Omental fat pad (tissue), 4 donors: ENCODE measurements at places on chromosomes 6 and 20. TPM values are rescaled to one million over a fixed set of nuclear protein-coding genes. Genes with fewer than 3 reads are reported as not detected.

GRCh38 chr20:25049261-25050060 lies 8.5 kb downstream of the ACSS1 start:
- DNase-seq: no peak

DNA sequence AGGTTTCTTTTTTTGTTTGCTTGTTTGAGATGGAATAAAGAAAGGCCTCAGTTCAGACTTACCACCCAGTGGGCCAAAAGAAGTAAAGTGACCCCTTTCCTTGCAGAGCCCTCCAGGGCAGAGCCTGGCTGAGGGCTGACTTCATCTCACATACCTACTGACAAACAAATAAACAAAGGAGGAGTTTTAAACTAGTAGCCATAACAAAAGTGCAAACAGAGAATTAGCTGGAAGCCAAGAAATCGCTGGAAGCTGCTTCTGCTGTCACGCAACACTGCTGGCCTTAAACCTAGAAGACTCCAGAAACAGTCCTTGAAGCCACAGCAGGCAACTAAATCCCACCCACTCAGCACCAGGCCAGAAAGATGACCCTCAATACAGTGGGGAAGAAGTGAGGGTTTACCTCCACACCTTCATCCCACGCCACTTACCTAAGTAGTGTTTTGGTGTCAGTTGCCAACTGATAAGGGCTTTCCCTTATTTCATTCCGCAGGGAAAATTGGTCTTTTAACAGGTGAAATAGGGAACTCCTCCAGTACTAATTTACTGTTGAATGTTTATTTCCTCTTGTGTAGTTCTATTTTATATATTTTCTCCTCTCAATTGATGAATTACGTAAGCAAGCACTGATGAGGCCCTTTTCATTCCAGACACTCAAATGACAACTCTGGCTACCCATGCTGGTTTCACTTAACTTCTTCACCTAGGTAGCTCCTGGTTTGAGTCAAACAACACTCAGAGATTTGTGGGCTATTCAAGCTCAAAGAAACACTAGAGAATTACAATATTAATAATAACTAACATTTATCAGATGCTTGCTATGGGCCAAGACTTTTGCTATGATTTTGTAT lies 46.2 kb downstream of the EDN1 start:
- no peak for DNase-seq

DNA sequence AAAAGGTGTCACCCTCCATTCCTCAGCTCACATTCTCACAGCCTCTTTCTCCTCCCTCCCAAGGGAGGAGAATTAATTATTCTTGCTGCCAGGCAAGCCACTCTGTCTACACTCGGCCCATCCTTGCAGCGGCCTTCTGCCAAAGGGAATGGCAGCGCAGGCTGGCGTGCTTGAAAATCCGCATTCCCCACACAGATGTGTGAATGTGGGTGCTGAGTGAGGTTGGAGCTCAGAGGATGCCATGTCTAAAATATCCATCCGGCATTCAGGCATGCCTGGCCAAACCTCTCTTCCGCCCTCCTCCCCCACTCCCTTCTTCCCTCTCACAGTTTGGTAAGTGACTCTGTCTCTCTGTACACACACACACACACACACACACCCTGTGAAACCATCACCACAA lies 27.7 kb downstream of the PNPLA1 start:
- DNase-seq: no peak

GRCh38 chr20:48823476-48823875 lies 4.3 kb downstream of the PREX1 start:
- no peak for DNase-seq

DNA sequence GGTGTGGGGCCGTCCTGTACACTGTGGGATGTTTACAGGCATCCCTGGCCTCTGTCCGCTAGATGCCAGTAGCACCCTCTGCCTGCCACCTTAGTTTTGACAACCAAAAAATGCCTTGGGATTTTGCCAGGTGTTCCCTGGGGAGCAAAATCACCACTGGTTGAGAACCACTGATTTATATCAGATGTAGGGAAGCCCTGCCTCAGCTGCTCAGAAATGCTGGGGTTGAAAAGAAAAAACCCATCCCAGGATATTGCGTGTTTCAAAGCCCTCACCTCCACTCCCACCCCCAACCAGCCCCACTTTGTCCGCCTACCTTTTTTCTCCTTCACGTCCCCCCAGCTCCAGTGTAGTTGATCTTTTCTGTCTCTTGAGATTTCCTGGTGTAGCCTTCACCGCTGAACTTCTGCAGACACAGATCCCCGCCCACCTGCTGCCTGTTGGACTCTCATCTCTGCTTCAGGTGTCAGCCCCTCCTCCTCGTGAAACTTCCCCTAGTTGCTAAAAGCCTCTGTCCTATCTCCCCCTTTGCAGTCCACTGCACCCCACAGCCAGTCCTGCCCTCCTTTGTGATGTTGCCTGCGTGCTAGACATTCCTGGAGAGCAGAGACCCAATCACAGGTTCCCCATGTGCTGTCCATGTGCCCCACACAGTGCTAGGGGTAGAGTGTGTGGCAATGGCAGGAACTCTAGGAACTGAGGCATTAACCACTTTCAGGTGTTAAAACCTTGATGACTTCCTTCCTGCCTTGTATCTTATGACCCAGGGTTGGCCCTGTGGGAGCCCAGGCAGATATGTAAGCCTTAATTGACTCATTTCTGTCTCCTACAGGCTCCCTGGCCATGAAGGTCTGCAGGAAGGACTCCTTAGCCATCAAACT lies 98.9 kb downstream of the TBC1D7 start:
- DNase-seq: no peak

DNA sequence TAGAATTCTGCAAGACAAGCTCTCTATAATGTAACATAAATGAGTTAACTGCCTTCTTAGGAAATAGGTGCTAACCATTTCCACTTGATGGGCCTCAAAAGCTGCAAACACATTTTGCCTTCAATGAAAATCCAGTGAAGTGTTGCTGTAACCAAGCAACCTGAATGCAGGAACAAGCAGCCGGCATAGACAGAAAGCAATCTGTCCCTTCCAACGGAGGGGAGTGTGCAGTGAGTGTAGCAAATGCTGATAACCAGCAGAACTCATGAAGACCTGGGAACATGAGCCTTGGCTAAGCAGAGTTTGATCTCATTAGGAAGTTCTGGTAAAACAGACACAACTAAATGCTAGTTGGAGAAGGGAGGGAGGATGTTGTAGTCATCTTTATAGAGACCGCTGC lies 697.8 kb downstream of the KIF16B start:
- DNase-seq: no peak

DNA sequence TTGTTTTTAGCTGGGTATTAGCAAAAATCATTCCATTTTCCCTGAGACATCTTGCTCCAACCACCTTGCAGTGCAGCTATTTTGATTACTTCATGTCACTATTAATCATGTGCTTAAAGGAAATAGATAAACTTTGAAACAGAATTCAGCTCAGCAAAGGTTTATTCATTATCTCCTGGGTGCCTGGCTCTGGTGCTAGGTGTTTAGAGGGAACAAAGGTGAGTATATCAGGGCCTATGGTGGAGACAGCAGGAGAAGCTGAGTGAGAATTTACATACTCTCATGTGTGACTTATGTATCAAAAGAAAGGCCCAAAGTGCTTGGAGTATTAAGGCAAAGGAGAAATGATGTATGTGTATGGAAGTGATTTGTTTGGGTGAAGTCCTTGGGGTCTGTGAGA lies 63.8 kb upstream of the BMP2 start:
- no peak for DNase-seq

- DNase-seq: no peak
Measured at GRCh38 chr6:32112431-32112980, 3.4 kb upstream of the TNXB start.

GRCh38 chr6:30483677-30484279 lies 5.5 kb upstream of the HLA-E start:
- no peak for DNase-seq

DNA sequence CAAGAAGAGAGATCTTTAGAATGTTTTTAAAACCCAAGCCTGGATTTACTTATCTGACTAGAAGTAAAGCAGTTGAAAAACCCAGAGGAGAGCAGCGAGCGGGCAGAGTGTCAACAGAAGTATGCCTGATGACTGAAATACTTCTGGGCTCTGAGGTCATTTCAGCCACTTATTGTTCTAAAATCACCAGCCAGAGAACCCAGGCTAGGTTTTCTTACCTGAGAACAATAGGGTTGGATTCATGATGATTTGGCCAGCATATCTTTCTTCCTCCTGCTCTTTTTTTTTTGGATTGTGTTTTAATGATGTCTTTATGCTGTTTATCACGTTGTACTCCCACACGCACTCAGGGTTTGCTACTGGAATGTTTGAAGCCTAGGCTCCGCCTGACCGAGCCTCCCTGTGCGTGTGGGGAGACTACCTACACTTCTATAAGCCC lies 63.0 kb upstream of the KIF25 start:
- DNase-seq: no peak

GRCh38 chr20:5215672-5216304 lies 89.0 kb downstream of the CDS2 start:
- no peak for DNase-seq

GRCh38 chr6:40630051-40630450 lies 42.9 kb upstream of the LRFN2 start:
- DNase-seq: no peak

GRCh38 chr6:35742842-35743241 lies 6.0 kb downstream of the ARMC12 start:
- no peak for DNase-seq

DNA sequence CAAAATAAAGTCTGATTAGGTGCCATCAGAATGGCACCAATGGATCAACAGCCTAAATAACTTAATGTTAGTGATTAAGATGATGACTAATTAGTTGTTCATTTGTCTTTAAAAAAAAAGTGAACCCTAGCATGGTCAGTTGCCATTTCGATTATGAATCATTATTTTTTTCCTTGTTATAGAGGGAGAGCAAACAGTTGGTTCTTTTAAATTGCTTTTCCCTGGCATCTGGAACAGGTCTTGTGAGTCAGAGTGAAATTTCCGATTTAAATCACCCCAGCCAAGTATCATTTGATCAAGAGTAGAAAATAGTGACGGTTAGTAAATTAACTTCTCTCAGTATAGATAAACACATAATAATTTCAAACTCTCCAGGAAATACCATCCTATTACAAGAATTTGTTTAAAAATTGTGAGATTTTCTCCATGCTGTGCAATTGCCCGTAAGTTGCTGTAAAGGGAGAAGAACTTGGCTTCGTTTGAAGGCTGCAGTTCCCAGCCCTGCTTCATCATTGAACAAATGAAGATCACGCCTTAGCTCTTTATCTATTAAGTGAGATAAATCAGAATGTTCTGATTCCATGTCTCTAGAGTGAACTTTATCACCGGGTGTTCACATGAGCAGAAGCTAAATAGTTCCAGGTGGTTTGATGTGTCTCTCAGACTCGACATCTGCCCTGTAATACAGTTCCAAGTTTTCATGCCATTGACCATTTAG lies 741.3 kb downstream of the DOK5 start:
- DNase-seq: no peak

DNA sequence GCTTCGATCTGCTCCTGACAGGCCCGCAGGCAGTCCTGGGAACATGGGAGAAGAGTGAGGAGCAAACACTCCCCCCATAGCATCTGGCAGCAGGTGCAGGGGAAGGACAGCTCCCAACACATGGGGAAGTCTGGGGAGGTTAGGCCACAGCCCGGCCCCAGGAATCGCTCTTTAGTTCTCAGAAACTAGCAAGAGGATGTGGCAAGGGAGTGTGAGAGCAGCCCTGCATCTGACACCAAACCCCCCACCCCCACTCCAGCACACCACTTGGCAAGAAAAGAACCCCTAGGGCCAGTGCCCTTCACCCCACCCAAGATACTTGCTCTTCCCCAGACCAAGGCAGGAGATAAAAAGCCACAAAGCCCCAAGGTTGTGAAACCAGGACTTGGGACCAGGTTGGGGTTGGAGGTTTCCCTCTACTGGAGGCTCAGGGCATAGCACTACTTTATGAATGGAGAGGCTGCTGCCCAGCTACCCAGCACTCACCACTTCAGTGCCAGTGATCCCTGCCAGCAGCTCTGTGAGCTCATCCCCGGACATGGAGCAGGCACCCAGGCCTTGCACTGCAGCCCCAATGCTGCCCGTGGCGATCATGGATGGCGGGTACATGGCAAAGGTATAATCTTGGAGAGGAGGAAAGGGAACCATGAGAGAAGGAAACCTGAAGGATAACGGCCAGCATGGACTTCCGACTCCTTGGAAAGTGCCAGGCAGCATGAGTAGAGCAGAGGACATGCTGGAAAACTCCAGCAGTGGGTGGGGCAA lies 5.4 kb downstream of the CCND3 start:
- DNase-seq: no peak

- DNase-seq: no peak
Measured at GRCh38 chr6:21749754-21750153, 156.2 kb downstream of the SOX4 start.

DNA sequence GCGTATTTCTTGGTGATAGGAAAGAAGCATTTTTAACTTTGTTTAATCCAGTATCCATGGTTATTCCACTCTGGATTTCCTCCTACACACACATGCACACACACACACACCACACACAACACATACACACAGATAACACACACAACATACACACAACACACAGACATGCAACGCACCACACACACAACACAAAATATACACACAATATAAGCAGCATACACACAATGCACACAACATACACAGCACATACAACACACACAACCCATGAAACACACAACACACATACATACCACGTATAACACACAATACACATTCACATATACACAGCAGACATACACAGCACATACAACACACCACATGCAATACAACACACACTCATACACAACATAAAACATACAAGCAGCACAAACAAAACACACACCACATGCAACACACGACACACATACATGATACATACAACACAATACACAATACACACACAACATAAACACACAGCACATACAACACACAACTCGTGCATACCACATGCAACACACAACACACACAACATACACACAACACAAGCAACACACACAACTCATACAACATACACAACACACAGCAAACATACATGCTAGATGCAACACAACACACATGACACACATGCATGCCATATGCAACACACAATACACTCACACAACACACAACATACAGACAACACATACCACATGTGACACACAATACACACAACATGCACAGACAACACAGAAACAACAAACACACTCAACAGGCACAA lies 13.0 kb downstream of the TTLL2 start:
- DNase-seq: no peak

GRCh38 chr6:157832250-157832967 lies 9.4 kb downstream of the SNX9 start:
- DNase-seq: no peak

Gene SLC17A1
- not detected for total RNA-seq

Gene SIRPG
- total RNA-seq: not detected

Gene TUBB2A
- 134 TPM for total RNA-seq

Gene AGER
- 1.3 TPM for total RNA-seq

Gene ERVFRD-1
- total RNA-seq: 0.24 TPM

Gene MYLK4
- 0.44 TPM for total RNA-seq

Gene CFAP61
- not detected for total RNA-seq

Gene OR2J3
- total RNA-seq: not detected

Gene CRIP3
- total RNA-seq: 7.9 TPM

Gene KIF25
- total RNA-seq: 0.38 TPM

Gene C6orf163
- 2.0 TPM for total RNA-seq

Gene HBS1L
- total RNA-seq: 39.2 TPM

Gene JPH2
- total RNA-seq: 7.3 TPM

Gene OPRM1
- total RNA-seq: not detected

Gene CLIC5
- 28.2 TPM for total RNA-seq

Gene ABHD16A
- 41.8 TPM for total RNA-seq

Gene MYL9
- total RNA-seq: 145 TPM
